ENCODE measurements at places on chromosomes 3 and 15.

- DNase-seq = no peak
These were observed 239.2 kb upstream of the UMPS start for GRCh38 chr3:124491098-124491497.

DNA sequence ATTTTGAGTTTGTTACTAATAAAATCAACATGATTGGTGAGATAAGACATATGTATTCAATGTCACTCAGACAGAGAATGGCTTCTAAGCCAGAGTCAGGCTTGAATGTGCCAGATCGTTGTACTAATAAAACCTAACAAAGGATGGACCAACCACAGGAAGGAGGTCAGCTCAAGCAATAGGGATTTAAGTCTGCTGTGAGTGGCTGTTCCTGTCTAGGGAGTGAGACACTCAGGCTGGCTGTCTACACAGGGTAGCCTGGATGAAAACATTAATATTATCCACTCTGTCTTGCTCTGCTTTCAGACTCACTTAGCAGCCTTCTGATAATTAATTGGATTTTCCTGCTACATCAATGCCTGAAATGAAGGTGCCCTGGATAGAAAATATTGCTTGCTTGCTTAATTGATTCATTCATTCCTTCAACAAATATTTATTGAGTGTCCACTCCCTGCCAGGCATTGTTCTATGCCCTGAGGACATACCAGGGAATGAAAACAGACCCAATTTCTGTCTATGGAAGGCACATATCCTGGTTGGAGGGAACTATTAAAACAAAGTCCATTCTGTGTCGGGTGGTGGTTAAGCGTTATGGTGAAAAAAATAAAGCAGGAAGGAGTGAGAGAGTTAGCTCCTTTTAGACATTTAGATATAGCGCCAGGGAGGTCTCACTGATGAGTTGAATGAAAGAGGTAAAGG, 239.4 kb downstream of the CHST2 start:
- DNase-seq = no peak

DNA sequence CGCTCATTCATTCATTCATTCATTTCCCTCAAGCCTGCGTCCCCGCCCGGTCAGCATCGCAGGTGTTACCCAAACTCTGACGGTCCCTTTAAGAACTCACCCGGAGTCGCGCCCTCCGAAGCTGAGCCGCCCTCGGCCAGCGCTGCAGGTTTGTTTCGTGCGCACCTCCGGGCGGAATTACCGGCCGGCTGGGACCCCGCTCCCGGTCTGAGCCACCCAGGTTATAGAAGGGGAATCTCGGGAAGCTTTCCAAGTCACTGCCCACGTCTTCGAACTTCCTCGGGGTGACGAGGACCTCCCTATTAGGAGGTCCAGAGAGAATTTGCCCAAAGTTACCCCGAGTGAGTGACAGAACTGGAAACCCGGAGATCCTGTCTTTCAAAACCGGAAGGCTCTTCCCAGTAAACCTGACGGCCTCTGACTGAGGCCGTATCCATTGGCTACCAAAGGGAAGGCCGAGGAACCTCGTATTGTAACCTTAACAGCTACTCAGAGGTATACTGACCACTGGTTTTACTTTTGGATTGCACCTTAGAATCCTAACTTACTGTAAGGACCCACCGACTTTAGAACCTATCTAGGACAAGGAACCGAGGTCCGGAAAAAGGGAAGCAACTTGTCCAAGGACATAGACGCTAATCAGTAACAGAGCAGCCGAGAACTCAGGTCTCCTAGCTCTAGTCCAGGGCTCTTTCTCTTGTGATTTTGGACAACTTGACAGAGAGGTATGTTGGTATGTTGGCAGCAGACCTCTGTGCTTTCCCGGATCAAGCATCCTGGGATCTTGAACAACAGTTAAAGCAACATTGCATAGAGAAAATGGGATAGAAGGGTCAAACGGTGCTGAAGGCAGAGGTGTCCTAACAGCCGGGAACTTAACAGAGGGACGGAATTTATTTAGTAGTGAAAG, 788 bp upstream of the DLG1 start:
- DNase-seq = no peak

- no peak for DNase-seq
These were observed 174.7 kb downstream of the THSD4 start for GRCh38 chr15:71290002-71290401.

DNA sequence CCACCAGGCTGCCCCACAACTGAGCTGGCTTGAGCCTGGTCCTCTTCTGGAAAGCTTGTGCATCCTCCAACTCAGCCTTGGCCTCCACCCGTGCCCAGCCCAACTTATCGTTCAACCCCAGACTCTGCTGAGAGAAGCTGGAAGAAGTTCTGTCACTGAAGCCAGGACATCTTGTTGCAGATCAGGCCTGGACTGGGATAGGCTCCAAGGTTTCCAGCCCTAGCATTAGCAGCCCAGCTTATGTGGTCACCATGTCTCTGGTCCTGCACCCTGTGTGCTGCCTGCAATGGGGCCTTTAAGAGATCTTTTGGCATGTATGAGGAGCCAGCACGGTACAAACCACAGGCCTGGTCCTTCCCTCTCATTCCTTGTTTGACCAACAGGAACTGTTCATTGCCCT, 15.2 kb upstream of the CAMP start:
- DNase-seq = no peak

GRCh38 chr3:51384726-51385473, at the start of gene MANF:
MANF (plus strand) TSS chr3:51385291; CDS start chr3:51385343, 52 bp downstream.
- DNase-seq = peak; percentile 98

GRCh38 chr3:190644766-190645165, 130.9 kb downstream of the IL1RAP start:
- DNase-seq = peak; percentile 45

GRCh38 chr3:79297245-79297960, 470.4 kb downstream of the ROBO1 start:
- peak; percentile 86 for DNase-seq

GRCh38 chr3:130515755-130516154, 1.2 kb upstream of the COL6A6 start:
- DNase-seq = no peak

DNA sequence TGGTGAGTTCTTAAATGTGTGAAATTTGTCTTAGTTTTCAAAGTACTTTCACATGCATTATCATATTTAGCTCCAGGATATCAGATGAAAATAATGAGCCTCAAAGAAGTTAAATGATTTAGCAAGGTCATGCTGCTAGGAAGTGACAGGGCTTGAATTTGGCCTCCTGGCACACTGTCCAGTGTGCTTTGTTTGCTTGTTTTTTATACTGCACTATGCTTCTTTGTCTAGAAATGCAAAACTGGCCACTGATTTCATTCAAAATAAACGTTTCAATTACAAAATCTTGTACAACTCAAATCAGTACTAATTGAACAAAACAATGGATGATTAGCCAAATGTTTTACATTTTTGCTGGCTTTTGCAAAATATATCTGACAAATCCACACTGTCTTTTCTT, 583.3 kb upstream of the CBLB start:
- DNase-seq = no peak

- DNase-seq = peak; percentile 63
These were observed 47.5 kb upstream of the MUC4 start for GRCh38 chr3:195859061-195859845.

DNA sequence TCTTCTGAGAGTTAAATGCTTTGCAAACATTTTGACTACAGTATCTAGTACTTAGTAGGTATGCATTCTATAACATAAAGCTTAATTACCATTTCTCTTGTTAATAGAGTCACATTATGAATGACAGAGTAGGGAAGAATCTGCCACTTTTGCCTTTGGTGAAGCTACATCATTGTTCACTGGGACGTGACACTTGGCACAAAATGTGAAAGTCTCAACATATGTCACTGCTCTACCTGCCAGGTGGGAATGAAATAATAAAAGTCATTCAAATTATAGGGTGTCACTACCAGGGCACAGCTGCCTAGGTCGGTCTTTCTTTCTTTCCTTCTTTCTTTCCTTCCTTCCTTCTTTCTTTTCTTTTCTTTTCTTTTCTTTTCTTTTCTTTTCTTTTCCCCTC, 17.6 kb downstream of the GPR87 start:
- no peak for DNase-seq

- DNase-seq = peak; percentile 81
These were observed 338.5 kb upstream of the THBS1 start for GRCh38 chr15:39242345-39242744.

DNA sequence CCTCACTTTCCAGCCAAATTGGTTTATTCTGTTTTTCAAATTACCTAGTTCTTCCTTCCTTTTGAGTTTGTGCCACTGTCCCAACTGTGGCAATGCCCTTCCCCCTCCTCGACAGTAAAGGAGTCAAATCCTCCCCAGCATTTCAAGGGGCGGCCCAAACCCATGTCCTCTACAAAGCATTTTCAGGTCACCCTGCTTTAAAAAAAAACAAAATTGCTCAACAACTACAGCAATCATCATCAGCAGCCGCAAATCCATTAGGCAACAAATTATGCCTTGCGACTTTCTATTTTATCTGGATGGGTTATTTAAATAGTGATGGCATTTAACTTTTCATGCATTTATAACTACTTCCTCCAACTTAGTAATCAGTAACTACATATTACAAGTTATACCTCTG, 32.7 kb downstream of the PLD1 start:
- no peak for DNase-seq

GRCh38 chr15:61524086-61524485, 295.0 kb upstream of the RORA start:
- DNase-seq = no peak

DNA sequence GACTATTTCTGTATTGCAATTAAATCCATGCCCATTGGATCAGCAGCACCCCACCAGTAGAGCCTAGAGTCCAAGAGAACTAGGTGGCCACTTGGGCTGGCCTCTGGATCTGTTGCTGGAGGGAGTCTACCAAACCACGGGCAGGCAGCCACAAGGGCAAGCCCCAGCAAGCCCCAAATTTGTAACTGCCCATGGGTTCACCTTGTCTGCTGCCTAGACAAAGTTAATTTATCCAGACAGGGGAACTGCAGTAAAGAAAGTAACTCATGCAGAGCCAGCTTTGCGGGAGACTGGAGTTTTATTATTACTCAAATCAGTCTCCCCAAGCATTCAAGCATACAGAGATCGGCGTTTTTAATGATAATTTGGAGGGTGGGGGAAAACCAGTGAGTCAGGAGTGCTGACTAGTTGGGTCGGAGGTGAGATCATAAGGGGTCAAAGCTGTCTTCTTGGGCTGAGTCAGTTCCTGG, 74.0 kb upstream of the TERB2 start:
- DNase-seq = peak; percentile 6

- DNase-seq = peak; percentile 20
These were observed 57.6 kb upstream of the FRMD4B start for GRCh38 chr3:69443457-69443920.

- peak; percentile 19 for DNase-seq
These were observed 247.0 kb downstream of the STXBP5L start for GRCh38 chr3:121155028-121155427.

DNA sequence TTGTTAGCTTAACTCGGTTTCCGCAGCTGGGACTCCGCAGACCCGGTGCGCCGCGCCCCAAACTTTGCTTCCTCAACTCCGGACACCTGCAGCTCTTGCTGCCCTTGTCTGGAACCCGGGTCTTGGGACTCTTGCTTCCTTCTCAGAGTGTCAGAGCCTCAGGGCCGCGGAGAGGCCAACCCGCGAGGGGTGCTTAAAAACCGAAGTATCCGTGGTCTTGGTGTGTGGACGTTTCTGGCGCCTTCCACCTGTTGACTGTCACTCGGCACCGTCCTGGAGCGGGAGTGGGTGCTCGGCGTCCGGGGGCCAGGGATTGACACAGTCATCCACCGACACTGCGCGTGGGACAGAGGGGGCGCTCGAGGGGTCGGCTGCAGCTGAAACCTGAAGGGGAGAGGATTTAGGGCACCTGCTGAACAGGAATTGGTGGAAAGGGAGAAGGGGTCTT, 386 bp downstream of the SQOR start:
- peak; percentile 50 for DNase-seq

GRCh38 chr3:183536238-183536880, 19.1 kb downstream of the KLHL6 start:
- no peak for DNase-seq

- no peak for DNase-seq
These were observed 201.0 kb upstream of the UBE2E2 start for GRCh38 chr3:23002151-23002550.

DNA sequence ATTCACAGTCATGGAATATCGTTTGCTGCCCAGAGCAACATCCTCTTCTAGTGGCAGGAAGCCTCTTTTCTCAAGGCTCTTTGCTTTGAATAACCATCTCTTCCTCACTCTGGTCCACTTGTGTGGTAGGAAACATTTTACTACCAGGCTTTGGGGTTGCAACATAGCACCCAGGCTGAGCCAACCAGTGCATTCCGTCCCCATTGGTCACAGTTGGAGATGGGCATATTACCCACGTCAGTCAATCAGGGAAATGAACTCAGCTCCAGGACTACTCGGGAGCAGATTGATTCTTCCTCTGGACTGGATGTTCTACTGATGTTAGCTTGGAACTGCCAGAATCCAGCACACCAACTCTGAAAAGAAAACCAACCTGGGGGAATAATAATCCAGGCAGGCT, 4.2 kb upstream of the PEX5L start:
- DNase-seq = no peak

- peak; percentile 83 for DNase-seq
These were observed 72.9 kb downstream of the LRRC28 start for GRCh38 chr15:99324082-99324620.

- peak; percentile 37 for DNase-seq
These were observed 18.4 kb downstream of the SPATA12 start for GRCh38 chr3:57078635-57079473.

DNA sequence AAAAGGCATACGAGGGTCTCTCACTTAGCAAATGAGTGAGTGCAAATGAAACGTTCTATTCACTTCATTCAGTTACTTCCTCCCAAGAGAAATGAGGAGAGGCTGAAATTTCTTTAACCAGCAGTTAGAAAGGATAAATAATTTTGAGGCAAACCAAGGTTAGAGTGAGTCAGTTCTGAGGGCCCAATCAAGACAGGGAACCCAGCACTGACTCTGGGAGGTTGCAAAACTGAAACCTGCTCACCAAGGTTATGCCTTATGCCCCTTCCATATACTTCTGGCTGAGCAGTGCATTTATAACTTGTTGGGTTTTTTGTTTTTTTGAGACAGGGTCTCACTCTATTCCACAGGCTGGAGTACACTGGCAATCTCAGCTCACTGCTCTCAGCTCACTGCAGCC, 4.5 kb upstream of the RPSA start:
- DNase-seq = no peak

- DNase-seq = no peak
These were observed 214.8 kb downstream of the LSAMP start for GRCh38 chr3:116230431-116231020.

- no peak for DNase-seq
These were observed 127.8 kb downstream of the EEFSEC start for GRCh38 chr3:128281056-128281455.

- peak; percentile 81 for DNase-seq
These were observed 48.9 kb downstream of the NIPA2 start for GRCh38 chr15:22887157-22887951.

All from EL (cell line).